Stimulated activated CD4-positive, alpha-beta T cell treated with anti-CD3 and anti-CD28 coated beads, Interleukin-1b, Interleukin-23, amount 100 ng/mL, for 1 hour (primary cell): ENCODE measurements at places on chromosomes 6 and 20.
A peak's percentile ranks its signal among the peaks of the same experiment; 100 is the strongest.

- DNase-seq = no peak
These were observed 20.9 kb upstream of the KCNG1 start for GRCh38 chr20:51043811-51044210.

- DNase-seq = no peak
These were observed 19.8 kb downstream of the NEDD9 start for GRCh38 chr6:11212664-11213063.

- DNase-seq = no peak
These were observed 217.6 kb upstream of the FOXQ1 start for GRCh38 chr6:1094306-1094705.

DNA sequence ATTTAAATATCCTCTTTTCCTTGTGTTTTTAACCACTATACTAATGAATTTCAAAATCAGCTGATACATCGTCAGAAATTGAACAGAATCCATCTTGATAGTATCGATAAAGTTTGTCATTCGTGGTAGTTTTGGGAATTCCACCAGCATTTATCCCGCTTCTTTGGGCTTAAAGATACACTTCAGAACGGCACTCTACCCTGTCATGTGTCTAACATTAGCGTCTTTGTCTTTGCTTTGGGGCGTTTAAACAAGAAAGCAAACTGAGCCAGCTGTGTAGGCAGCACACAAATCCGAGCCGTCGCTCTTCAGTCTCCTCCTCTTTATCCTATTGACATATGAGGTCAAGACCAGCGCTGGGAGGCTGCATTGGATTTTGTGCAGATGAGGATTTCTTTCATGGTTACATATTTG is 27.5 kb upstream of the NHSL1 start:
- DNase-seq = no peak

- no peak for DNase-seq
These were observed 15.7 kb upstream of the TMEM217 start for GRCh38 chr6:37273690-37274089.

GRCh38 chr6:24935366-24936152 is at the start of gene RIPOR2:
Gene RIPOR2, minus strand, starts transcription at chr6:24935960. Its CDS starts 62 bp downstream, at chr6:24935898.
- no peak for DNase-seq

GRCh38 chr6:151443911-151444621 is 7.9 kb downstream of the RMND1 start:
- DNase-seq = no peak

GRCh38 chr20:20803011-20803410 is 90.6 kb upstream of the RALGAPA2 start:
- DNase-seq = no peak

- no peak for DNase-seq
These were observed at the start of gene SRMS for GRCh38 chr20:63547725-63548480. Gene SRMS, minus strand, starts transcription at chr20:63547749. Its CDS starts 286 bp downstream, at chr20:63547463.

GRCh38 chr6:74167511-74167910 is 471.5 kb downstream of the CD109 start:
- DNase-seq = no peak

DNA sequence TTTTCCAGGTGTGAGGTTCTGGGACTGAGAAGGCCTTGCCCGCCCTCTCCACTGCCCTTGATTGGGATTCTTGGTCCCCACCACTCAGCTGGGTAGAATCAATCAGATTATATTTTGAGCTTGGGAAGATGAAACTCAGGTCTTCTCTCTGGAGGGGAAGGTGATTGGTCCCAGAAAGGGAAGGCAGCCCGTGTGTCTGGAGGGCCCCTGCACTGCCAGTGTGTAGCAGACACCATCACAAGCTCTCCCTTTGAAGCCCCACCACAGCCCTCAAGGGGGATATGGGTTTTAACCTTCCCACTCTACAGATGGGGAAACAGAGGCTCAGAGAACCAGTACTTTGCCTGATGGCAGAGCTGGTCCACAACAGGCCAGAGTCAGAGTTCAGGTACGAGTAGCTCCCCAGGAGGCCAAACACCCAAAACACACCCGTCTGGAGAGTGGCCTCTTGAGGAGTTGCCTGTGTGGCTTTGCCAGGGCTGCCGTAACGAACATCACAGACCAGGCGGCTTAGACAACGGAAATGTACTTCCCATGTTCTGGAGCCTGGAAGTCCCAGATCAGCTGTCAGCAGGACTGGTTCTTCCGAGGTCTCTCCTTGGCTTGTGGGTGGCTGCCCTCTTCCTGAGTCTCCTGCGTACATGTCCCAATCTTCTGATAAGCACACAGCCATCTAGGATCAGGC is 205.6 kb downstream of the SYNDIG1 start:
- DNase-seq = no peak

GRCh38 chr6:51585264-51585663 is 502.1 kb downstream of the PKHD1 start:
- DNase-seq = no peak

DNA sequence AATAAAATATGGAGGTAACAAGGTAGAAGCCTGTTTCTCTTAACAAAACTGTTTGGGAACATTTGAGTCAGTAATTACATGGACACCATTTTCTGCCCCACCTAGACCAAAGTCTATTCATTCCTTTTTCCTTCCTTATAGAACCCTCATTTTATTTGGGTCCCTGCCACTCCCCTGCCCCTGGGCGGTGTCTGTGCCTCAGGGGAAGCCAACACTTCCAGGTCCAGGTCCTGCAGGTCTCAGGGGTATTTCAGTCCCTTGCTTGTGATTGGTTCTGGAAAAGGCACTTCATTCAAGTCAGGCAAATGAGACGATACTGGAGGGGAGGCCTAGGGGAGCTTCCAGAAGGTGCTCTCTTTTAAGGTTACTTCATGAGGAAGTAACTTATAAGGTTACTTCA is 42.3 kb downstream of the SLC35D3 start:
- DNase-seq = no peak

- peak; percentile 39 for DNase-seq
These were observed 198.6 kb downstream of the DTNBP1 start for GRCh38 chr6:15464211-15464725.

- DNase-seq = no peak
These were observed 169.4 kb downstream of the CDK19 start for GRCh38 chr6:110645685-110646418.

DNA sequence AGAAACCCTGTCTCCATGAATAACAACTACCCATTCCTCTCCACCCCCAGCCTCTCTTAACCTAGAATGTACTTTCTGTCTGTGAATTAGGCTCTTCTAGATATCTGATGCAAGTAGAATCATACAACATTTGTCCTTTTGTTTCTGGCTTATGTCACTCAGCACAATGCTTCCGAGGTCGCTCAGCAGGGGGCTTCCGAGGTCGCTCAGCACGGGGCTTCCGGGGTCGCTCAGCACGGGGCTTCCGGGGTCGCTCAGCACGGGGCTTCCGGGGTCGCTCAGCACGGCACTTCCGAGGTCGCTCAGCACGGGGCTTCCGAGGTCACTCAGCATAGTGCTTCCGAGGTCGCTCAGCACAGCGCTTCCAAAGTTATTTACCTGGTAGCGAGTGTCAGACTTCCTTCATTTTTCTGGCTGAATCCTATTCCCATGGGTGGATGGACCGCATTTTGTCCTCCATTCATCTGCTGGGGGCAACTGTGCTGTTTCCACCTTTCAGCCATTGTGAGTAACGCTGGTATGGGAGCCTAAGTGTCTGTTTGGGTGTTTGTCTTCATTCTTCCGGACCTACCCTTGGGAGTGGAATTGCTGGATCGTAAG is 31.0 kb upstream of the BHLHE23 start:
- no peak for DNase-seq

DNA sequence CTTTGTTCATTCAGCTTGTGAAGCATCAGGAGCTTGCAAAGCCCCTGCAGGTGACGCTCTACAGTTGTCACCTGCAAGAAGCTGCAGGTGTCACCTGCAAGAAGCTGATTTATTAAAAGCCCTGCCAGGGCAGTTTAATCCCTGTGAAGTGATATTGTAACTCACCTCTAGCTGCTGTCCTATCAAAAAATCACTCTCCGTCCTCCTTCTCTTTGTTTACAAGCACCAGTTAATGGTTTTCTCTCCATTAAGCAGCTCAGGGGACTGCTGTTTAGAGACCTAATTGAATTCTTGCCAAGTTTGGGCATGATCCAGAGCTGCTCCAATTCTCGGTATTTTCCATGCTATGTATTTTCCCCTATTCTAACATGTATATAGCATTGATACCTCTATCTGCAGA is 345.9 kb downstream of the ARHGAP18 start:
- DNase-seq = no peak

DNA sequence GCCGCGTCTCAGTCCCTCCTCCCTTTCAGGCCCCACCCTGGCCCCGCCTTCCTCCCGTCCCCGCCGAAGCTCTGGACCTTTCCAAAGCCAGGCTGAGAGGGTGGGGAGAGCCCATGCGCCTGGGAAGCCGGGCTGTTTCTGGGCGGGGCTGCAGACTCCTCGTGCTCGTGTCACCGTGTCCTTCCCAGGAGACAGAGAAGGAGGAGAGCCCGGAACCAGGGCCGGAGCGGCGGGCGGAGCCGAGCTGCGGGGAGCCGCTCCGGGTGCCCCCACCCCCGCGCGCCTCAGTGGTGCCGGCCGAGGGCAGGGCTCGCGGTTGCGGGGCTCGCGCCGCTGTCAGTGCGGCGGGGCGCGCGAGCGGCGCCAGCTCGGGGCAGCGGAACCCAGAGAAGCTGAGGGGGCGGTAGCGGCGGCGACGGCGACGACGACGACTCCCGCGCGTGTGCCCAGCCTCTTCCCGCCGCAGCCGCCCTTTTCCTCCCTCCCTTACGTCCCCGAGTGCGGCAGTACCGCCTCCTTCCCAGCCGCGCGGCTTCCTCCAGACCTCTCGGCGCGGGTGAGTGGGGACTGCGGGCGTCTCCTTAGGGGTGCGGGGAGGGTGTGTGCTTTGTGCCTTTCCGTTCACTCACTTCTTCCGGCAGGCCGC is at the start of gene RALY:
Gene RALY, plus strand, starts transcription at position 336 of the 646 bp plus-strand sequence. CDS start 78,164 bp downstream, outside the sequence.
- DNase-seq = peak; percentile 91

- DNase-seq = no peak
These were observed 82.4 kb upstream of the TAB2 start for GRCh38 chr6:149235130-149235561.

DNA sequence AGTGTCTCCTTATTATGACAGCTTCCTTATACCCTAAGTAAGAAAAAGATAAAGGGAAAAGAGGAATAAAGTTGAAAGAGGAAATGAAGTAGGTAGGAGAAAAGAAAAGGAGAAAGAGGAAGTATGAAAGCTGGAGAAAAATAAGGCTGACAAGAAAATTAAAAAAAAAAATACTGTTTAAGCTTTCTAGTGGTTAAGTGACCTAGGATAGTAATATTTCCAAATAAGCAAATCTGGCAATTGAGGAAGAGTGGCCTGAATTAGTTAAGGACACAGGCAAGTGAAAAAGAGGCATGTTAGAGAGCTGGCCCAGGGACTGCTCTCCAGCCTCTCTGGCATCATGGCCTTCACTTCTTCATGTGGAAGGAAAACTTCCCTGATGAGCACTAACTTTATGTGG is 76.5 kb upstream of the ADGRF1 start:
- DNase-seq = no peak

DNA sequence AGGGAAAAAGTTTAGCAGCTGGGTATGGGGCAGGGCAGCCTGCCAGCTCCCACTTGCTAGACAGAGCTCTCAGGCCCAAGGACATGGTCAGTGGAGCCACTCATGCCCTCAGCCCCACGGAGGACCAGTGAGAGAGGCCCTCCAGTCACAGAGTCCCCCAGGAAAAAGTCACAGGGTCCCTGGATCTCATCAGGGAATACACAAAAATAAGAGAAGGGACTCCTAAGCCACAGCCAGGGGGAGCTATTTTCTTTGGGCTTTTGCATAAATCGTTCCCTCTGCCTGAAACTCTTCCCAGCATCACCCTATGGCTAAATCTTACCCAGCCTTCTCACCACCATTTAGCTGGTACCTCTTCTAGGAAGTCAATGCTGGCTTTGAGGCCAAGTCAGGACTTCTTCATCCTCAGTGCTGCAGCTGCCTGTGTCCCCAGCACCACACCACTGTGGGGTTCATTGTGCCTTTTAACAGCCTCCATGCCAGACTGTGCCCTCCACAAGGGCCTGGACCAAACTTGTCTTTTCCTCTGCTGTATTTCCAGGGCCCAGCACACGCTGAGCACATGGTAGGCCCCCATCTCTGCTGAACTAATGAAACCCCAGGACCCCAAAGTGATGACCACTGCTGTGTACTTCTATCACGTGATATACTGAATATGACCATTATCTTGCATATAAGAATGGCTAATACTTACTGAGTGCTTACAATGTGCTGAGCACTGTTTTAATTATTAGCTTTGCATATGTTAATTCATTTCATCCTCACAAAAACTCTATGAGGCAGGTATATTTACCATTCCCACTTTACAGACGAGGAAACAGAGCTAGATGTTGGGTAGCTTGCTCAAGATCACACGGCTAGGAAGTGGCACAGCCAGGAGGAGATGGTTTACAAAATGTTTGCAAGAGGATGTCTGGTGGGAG is 2.0 kb downstream of the ZNF335 start:
- DNase-seq = no peak

DNA sequence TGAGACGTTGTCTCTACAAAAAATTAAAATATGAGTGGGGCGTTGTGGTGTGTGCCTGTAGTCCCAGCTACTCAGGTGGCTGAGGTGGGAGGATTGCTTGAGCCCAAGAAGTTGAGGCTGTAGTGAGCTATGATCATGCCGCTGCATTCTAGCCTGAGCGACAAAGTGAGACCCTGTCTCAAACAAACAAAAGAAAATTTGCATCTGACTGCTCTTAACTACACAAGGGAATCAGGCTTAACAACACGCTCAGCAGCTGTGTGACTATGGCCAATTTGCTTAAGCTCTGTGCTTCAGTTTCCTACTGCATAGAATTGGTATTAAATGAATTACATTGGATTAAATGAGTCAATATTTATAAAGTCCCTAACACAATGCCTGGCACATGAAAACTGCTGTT is 24.3 kb upstream of the MRPS10 start:
- no peak for DNase-seq

DNA sequence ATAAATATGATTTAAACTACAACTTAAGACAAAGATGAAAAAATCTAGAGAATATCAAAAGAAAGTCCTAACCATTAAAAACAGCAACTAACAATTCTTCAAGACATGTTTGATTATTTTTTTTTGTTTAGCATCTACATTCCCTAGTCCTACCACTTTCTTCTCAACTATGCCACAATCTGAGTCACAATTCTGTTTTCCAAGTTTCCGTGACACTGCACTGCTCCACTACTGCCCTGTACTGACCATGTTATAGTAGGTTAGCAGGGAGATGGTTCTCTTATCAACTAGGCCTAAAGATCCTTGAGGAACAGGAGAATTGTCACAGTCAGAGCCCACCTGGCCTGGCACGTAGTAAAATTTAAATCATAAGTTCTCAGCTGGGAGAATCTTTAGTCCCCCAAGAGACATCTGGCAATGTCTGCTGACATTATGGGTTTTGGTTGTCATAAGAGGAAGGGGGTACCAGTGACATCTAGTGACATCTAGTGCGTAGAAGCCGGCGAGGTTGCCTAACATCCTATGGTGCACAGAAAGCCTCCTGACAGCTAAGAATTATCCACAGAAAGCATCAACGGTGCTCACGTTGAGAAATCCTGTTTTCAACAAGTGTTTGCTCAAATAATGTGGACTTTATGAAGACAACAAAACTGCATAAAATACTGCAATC is 100.5 kb downstream of the PDE10A start:
- no peak for DNase-seq

- no peak for DNase-seq
These were observed 44.1 kb downstream of the MAK start for GRCh38 chr6:10794239-10794638.
